CD4-positive, alpha-beta T cell treated with Interleukin-2 at 100 ng/mL for 4 hours (primary cell): ENCODE measurements at places on chromosomes 2 and 18.

- no peak for DNase-seq
Measured at GRCh38 chr2:72255540-72255939, 107.9 kb upstream of the CYP26B1 start.

DNA sequence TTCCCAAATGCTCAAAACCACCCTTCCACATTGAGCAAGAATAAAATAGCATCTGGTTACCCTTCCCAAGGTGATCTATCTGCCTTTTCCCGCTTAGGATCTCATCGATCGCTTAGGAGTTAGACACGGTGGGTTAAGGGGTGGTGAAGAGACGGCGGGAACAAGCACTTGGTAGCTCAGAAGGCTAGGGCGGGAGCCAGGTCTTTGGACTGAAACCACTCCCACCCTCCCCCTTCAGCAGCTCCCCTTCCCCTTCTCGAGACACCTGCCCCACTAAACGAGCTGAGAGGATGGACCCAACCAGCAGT lies 513 bp downstream of the THOC1 start:
- no peak for DNase-seq

DNA sequence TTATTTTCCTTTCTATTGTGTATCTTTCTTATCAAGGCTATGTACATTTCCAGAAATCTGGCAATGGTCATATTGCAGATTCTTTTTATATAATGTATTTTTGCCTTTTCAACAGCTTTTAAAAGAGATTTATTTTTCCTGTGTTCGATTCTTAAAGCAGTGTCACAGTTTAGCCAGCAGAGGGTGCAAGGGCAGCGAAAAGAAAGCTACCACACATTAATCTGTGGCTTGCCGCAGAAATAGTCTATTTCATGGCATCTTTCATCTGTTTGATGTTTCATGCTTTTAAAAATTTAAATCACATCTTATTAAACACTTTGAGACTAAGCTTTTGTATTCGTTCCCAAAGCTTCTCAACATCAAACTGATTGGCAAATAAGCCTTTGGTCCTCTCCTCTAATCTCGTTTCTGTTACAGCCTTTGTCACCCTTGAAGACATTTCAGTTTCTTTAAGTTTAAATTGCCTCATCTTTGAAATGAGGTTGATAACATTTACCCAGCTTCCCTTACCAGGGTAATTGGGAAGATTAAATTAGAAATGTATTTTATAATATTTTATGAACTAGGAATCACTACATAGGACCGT lies 73.3 kb downstream of the PIK3C3 start:
- DNase-seq, result peak; percentile 49

GRCh38 chr18:55446996-55447671 lies 140.9 kb downstream of the TCF4 start:
- no peak for DNase-seq

DNA sequence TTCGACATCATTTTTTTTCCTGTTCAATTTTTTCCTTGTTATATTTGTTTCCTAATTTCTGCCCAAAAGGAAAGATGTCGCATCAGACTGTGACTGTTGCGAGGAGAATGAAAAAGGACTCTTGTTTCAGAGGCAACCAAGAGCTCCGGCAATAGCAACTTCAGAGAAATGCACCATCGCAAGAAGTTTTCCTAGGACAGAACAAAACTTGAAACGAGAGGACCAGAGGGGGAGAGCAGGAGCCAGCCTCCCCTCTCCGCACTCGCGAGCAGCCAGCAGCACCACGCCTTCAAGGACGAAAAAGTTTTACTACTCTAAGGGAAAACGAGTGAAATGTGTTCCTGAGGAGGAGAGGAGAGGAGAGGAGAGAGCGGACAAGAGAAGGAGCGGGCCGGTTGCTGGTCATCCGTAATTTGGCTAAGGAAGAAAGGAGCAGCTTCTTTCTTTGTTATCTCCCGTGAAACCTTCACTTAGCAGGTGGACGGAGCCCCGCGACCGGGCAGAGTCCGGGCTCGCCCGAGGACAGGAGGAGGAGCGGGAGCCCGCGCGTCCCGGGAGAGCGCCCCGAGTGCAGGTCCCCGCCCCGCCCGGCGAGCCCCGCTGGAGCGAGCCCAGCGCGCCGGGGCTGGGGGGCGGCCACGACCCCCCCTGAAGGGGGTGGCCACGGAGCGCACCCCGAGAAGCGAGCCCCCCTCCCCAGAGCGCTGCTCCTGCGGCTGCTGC lies 744 bp downstream of the POU3F3 start:
- DNase-seq, result no peak

DNA sequence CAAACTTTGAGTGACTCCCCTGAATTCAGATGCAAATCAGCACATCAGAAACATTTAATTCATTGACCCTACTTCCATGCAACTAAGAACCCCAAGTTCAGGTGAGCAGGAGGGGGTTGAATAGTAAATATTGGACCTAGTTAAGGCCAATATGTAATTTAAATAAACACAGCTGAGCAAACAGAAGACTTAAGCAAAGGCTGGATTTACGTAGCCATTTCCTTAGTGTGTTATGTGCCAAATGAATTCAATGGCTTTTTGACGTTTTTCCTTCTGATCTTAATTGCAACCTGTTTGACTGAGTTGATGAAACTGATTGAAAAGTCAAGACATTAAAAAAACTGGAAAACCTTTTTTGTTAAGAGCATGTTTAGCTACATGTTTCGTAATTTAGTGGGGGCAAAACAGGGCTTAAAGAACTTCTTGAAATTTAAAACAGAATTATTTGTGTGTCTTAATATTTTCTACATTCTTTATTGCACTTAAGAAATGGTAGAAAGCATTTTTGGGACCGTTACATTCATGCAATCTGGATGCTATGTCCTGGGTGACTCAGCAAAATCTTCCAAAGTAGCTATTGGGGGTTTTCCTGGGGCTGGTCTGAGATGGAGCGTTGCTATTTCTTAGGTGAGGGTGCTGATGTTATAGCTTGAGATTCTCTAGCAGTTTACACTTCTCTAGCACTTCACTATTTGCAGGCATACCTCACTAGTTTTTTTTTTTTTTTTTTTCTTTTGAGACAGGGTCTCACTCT lies 25.5 kb upstream of the KCNE4 start:
- no peak for DNase-seq

DNA sequence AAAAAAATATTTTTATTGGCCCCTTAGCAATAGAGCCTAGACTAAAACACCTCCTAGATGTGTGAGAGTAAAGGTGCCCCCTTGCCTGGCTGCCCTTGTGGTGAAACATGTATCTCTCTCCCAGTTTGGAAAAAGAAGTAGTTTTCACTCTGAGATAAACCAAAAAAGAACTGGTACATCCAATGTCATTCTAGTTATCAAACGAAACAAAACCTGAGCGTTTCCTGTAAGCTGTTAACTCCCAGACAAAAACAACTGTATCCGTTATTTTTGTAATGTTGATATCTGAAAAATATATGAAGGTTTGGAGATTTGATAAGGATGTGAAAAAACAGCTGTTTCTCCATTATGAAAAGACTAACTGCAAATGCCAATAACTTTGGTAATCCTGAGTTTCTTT lies 24.3 kb downstream of the HEATR5B start:
- DNase-seq, result no peak

GRCh38 chr2:2075875-2076529 lies 255.1 kb downstream of the MYT1L start:
- no peak for DNase-seq

DNA sequence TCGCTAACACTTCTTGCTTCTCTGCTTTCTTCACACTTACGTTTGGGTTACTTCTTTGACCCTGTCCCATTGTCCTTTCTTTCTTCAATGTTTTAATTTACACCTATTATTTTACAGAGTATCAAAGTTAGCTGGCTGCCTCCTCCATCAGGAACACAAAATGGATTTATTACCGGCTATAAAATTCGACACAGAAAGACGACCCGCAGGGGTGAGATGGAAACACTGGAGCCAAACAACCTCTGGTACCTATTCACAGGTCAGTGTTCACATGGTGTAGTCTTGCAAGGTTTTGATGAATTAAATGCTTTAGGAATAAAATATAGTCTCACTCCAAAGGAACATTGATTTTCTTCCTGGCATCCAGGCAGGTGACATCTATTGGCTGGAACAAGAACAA lies 919.0 kb downstream of the MBD2 start:
- no peak for DNase-seq

GRCh38 chr2:25105336-25106085 lies 62.9 kb downstream of the POMC start:
- no peak for DNase-seq

- DNase-seq, result no peak
Measured at GRCh38 chr2:112876971-112877361, 34.0 kb upstream of the IL37 start.

DNA sequence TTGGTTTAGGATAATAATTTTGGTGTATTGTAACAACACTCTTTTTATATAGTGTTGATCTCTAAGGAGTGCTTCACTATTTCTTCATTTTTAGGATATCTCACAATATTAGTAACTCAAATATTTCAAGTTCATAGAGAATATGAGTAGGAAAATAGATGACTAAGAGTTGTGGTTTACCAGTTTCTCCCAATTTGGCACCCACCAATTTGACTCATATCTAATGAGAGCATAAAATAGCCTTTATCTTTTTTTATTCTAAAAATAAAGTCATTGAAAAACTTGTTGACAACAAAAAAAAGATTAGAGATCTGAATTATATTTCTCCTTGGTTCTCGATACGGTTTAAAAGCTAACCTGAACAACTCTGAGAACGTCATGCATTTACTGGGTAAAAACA lies 204.0 kb downstream of the PARD3B start:
- DNase-seq, result no peak

DNA sequence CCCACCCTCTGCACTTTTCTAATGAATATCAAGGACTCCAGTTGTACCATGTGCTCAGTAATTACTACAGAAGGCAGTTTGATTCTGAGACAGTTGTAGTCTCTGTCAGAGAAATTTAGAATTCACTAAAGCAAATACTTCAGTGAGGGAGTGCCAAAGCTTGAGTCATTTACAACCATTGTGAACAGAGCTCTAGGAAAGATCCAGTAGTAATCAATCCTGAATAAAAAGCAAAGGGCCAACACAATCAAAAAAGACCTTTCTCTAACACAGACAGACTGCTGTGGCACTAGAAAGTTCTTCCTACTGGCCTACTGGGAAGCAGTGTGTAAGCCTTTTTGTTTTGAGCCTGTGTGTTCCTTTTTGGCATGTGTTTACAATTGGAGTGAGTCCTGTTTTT lies 135.6 kb upstream of the UNC80 start:
- no peak for DNase-seq

DNA sequence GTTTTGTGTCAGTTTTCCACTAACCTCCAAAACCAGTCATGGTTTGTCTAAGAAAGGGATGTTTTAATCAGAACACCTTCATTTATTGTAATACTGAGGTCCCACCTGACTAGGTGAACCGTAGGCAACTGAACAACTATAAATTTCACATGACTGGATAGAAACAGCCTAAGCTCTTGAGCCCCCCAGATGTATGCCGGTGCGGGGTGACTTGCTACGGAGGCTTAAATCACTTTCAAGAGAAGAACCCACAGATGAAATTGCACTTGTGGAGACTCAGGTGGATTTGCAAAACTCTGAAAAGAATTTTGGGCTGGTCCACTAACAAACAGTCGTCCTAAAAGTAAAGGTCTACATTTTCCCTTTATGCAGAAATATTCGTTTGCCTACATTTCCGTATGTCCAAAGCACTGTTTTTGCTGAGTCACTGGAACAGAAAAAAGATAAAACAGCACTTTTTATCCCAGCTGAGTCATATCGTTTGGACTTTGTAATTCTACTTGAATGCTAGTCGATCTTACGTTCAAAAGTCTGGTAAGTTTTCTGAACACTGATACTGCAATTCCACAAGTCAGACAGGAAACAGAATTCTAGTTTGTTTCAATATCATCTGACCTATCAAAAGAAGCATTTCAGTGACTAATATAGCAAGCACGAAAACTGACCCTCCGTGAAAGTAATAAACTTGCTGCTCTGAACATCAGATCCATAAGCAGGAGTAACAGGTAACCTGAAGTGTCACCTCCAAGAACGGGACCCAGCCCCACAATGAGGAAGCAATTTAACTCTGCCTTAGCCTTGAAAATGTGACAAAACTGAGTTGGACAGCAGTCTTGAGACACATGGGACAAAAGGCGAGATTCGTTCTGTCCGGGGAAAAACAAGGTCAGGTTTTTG lies 18.1 kb downstream of the ZNF516 start:
- no peak for DNase-seq

- DNase-seq, result no peak
Measured at GRCh38 chr2:134725876-134726275, 7.1 kb upstream of the TMEM163 start.

DNA sequence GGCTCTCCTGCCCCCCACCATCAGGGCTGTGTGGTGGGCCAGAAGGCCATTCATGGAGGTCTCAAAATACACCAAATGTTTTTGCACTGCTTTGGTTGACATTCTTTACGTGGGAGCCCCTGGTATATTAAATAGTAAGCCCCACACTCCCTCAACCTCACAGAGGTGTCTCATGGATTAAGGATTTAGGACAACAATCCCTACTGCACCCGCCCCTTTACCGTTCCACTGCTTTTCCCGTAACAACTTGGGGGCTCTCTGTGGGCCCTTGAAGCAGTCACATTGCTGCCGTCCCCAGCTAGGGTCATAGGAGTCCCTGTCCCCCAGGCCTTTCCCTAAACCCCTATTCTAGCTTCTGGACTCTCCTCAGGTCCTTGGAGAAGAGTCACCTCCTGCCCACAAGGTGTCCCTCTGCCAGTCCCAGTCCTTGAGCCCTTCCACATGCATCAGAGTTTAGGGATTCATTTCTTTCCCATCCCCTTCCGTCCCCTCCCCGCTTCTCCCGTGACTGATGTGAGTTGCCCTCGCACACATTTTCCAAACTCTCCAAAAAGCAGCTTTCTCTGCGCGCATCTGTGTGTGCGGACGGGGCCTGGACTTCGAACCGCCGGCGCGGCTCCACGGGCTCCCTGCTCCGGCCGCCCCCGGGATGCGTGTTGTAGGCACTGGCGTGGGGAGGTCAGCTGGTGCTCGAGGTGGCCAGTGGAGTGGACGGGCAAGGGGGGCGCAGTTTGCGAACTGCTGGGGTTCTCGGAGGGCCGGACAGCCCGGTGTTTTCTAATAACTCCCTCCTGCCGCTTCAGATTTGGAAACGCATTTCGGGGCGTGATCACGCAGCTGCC lies 84.8 kb downstream of the LYPD1 start:
- DNase-seq, result no peak

- no peak for DNase-seq
Measured at GRCh38 chr2:24269265-24269664, 91.1 kb downstream of the ITSN2 start.

- DNase-seq, result no peak
Measured at GRCh38 chr2:38158378-38159118, 82.6 kb upstream of the CYP1B1 start.

DNA sequence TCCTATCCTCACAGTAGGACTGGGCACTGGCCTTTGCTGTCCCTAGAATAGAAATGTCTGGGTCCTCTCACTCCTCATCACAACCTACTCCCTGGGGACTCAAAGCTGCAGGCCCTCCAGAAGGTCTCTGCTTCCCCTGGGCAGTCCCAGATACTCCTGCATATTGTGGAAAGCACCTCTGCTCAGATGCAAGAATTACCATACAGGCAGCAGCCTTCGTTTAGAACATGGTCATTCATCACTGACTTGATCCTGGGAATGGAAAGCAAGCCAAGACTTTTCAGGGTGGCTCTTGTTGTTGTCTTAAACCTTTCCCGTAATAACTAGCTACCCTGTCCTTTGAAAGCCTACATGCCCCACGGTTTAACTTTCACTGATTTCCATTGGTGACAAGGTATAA lies 53.1 kb upstream of the NPAS2 start:
- no peak for DNase-seq
